ENCODE measurements at places on chromosomes 13 and 19.

DNA sequence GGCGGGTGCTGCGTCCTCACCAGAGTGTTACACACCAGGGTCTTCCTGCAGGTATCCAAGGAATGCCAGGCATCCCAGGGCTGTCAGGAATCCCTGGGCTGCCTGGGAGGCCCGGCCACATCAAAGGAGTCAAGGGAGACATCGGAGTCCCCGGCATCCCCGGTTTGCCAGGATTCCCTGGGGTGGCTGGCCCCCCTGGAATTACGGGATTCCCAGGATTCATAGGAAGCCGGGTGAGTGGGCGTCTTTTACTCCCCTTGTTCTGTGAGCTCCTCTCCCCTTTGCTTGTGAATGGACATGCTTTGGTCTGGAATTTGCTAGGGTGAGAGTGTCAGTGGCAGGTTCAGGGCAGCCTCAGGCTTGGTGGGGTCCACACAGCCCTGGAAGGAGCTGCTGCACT, 75.9 kb downstream of the RAB20 start:
- no peak for DNase-seq

DNA sequence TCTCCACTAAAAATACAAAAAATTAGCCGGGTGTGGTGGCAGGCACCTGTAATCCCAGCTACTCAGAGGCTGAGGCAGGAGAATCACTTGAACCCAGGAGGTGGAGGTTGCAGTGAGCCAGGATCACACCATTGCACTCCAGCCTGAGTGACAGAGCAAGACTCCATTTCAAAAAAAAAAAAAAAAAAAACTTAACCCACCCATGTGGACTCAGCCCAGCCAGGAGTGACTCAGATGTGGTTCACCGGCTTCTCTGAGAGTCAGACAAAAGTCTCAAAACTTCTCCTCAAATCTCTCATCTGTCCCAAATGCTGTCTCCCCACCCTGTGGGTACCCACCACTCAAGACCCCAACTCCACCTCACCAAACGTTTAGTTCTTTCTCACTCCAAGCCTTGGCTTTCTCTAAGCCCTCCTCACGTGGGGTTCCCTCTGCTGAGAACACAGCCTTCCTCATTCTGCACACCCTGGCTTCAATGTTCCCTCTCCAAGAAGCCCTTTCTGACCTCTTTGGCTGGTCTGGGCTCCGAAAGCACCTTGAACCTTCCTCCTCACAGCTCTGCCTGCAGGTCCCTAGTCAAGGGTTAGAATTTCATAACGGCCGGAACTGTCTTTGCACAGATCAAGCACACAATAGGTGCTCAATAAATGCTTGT, 11.1 kb upstream of the RAB3A start:
- DNase-seq = no peak

DNA sequence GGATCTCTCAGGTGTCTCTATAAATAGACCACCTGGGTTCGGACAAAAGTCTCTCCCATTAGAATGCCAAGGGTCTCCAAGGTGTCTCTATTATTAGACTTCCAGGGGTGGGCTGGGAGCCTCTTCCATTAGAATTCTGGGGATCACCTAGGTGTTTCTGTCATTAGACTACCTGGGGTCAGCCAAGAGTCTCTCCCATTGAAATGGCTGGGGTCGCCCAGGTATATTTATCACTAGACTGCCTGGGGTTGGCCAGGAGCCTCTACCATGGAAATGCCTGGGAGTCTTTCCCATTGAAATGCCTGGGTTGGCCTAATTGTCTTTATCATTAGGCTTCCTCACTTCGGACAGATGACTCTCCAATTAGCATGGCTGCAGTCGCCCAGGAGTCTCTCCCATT, 1565.5 kb downstream of the UQCRFS1 start:
- no peak for DNase-seq

GRCh38 chr19:15091918-15092753, 10.1 kb downstream of the OR1I1 start:
- peak; percentile 68 for DNase-seq

DNA sequence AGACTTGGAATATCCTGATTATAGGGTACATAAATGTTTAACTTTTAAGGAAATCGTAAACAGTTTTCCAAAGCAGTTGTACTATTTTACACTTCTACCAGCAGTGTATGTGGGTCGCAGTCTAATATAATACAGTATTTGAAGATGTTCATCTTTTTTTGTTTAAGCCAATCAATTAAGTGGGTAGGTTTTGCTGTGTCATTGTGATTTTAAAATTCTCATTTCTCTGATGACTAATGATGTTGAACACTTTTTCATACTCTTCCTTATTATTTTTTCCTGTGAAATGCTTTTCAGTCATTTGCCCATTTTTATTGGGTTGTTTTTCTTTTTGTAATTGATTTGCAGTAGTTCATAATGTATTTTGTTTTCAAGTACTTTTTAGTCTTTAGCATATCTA, 2689.7 kb downstream of the PCDH9 start:
- DNase-seq = no peak

- DNase-seq = no peak
These were observed 100.7 kb upstream of the MCF2L start for GRCh38 chr13:112868308-112868707.

DNA sequence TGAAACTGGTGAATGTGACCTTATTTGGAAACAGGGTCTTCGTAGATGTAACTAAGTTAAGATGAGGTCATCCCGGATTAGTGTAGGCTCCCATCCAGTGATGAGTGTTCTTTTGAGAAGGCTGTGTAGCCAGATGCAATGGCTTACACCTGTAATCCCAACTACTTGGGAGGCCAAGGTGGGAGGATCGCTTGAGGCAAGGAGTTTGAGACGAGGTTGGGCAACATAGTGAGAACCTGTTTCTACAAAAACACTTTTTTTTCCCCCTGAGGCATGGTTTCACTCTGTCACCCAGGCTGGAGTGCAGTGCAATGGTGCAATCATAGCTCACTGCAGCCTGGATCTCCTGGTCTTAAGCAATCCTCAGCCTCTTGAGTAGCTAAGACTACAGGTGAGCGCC, 36.4 kb downstream of the FBN3 start:
- DNase-seq = no peak

GRCh38 chr19:24059563-24060295, 27.3 kb upstream of the ZNF254 start:
- DNase-seq = no peak

GRCh38 chr19:13557756-13558398, 51.6 kb upstream of the CACNA1A start:
- DNase-seq = peak; percentile 1

DNA sequence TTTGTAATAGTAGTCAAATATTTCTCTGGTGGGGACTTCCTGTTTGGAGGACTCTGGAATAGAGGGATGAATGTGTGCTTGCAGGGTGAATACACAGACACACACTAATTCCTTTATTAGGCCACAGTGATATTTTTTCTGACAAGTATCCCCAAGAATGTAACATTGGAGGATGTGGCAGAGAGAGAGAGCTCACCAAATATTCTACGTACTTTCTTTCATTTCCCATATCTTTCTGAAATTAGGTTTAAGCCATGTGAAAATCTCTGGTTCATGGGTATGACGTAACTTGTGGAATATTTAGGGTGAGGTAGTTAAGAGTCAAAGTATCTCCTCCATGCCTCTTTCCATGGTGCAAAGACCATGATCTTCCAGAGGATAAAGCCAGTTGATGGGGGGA, 463.4 kb downstream of the DIAPH3 start:
- DNase-seq = no peak

DNA sequence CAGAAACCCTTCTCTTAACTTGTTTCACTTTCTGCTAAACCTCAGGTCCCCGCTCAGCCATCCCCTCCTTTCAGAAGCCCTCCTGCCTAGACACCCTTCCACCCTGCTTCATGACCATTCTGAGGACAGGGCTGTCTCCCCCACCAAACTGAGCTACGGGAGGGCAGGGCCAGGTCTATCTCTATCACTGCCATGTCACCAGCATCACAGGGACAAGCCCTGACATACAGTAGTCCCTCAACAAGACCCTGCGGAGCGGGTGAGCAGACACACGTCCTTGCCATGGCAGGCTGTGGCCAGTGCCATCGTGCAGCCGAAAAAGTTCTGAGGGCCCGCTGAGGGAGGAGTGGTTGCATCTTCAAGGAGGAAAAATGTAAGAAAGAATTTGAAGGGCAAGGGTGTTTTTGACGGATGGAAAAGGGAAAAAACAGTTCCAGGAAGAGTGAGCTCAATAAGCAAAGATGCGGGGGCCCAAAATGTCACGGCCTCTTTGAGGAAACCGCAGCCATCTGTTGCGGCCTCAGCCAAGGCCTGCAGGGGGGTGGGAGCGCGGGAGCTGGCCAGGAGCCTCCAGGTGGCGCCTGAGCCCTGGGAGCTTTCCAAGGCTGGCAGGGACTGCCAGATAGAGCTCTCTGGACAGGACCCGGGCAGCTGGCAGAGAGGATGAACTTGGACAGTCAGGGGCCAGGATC, 8.1 kb downstream of the PTGIR start:
- peak; percentile 43 for DNase-seq

DNA sequence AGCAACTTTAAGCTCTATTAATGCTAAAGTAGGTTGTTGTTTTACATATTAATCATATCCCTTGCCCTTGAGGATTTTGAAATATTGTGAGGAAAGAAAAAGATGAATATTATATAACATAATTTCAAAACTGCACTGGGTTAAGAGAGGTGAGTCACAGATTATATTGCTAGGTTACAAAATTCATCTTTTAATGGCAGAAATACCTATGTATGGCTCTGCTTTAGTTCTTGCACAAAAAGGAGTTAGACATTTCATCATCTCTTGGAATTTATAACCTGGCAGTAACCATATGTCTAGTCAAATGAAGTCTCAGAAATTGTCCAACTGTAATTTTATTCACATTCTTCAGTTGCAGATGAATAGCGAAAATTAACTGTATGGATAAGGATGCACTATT, 2041.1 kb downstream of the OLFM4 start:
- DNase-seq = no peak

DNA sequence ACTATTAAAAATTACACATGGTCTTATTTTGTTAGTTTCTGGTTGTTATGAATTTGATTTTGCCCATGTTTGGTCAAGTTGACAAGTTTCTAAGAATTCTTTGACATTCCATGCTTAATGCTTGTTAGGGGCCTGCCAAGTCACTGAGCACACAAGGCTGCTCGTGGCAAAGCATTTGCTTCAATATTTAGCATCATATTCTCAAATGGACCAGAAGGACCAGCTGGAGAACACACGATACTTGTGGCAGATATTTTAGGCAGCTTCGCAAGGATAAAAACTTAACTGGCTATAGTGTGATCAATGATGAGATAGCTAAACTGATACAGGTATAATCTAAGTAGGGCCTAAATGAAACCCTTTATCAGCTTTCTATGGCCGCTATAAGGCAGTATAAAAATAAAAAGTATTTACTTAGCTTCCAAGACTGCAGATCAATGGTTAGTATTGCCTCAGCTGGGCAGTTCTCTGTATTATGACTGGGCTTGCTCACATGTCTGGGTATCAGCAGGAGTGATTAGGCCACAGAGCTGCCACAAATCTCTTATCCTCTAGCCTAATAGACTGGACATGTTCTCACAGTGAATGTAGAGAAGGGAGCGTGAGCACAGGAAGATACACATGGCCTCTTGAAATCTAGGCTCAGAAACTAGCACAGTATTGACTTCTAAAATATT, 155.9 kb upstream of the SPRY2 start:
- no peak for DNase-seq

DNA sequence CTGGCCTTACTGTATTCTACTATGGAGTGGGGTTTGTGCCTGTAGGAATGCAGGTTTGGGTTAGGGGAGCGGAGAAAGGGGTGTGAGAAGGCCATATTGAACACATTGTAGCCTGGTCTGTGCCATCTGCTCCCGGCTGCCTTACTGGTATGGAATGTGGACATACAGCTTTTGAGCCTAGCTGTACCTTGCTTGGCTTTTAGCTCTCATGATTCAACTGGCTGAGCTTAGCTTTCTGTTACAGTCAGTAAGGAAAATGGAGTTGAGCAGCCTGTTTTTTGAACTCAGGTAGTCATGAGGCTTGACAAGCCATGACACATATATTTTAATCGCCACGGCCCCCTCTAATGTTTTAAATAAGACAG, 41.6 kb downstream of the ARHGAP35 start:
- no peak for DNase-seq

DNA sequence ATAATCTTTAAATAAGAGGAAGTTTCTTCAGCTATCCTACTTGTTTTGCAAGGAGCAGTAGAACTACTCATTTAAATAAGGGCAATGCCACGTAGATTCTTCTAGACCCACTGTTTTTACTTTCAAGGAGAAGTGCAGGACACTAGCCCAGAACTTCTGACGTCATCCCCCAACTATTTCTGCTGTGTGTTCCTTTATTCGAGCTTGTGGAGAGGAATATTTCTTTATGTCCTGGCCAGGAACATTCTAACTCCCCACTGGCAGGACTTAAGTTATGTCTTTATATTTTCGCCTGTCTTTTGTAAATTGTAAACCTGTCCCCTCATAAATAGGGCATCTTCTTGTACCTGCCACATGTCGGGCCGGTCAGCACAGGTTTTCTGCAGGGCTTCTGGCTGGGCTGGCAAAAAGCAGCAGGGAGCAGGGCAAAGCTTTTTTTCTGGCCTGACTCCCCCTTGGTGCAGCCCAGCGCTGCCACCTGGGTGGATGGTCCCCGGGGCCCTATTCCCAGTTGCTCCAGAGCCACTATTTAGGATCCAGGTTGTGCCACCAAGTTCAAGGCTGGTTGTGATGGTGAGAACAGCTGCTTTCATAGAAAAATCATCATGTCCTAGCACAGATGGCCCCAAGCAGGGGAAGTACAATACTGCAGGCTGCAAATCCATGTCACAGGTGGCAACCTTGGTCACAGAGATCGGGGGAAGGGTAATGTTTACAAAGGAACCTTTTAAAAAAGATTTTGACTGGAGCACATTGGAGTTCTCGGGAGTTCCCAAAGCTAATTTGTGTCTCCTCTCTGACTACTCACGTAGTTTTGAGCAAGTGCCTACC, 1.8 kb downstream of the MBNL2 start:
- peak; percentile 41 for DNase-seq

DNA sequence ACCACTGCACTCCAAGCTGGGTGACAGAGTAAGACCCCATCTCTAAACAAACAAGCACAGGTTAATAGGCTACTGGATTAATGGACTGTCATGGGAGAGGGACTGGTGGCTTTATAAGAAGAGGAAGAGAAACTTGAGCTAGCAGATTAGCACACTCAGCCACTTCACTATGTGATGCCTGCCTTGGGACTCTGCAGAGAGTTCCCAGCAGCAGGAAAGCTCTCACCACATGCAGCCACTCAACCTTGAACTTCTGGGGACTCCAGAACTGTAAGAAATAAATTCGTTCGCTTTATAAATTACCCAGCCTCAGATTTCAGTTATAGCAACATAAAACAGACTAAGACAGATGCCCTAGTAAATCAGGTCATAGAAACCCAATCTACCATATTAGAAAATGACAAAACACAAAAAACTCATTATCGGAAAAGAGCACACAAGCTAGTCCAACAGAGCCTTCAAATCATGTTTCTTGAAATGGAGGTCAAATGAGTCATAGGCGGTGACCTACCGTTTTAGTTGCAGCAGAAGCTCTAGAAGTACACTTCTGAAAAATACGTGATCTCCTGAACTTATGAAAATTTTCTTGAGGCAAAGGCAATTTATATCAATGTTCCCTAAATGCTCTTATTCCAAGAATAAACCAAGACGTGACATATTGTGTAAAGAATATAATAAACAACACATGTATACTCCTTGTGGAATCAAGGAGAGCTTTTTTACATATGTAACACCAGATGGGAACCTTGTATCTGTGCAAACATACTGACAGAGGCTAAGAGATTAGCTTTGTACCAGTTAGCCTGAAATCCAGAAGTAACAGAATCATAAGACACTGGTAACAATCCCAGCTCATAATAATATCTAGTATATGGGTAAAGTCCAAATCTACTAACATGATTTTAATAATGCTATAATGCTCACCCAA, 340.9 kb upstream of the SGCG start:
- no peak for DNase-seq

GRCh38 chr13:24654741-24655140, 25.5 kb upstream of the ATP12A start:
- no peak for DNase-seq

- peak; percentile 61 for DNase-seq
These were observed 14.8 kb downstream of the OPA3 start for GRCh38 chr19:45569619-45570421.
